ENCODE measurements at places on chromosomes 2 and 18. TPM values are rescaled to one million over a fixed set of nuclear protein-coding genes. Genes with fewer than 3 reads are reported as not detected.

The TFCP2L1 gene
- total RNA-seq = 0.30 TPM

The NGEF gene
- not detected for total RNA-seq

The IL36G gene
- total RNA-seq = not detected

The HES6 gene
- total RNA-seq = 1.9 TPM

DNA sequence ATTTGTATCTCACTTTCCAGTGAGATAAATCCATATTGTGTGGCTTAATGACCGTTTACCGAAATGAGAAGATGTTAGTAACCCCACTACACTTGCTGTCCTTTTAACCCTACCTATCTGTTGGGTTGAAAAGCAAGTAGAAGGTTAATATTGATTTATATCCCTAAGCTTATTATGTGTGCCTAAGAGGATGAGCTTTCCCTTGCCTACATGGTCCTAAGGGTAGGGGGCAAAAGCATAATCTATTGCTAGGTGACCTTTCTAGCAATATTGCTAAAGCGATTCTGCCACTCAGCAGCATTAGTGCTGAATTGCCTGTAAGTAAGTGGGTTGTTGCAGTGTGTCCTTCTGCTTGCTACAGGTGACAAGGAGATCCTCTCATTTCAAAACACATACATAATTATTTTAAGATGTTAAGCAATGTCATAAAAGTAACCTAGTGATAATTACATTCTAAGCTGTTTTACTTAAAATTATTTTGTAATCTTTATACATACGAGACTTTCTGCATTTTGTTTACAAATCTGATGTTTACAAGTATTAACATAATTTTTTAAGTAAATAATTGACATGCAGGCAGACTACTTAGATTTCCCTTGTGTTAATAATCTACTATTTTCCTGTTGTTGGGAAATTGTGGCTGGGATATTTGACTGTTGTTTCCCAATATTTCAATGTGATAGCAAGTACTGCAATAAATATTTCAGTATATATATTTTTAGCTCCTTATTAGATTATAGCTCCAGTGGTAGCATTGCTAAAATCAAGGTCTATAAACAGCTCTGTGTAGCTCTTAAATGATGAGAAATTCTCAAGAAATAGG lies 49.1 kb upstream of the CABYR start:
- H3K4me1 ChIP-seq = peaks cover 12% of the 10 kb centered on the region
- peaks cover 72% of the 10 kb centered on the region for H3K36me3 ChIP-seq
- H3K27me3 ChIP-seq = no peaks in the 10 kb centered on the region
- no peak for DNase-seq
- H3K27ac ChIP-seq = no peak overlapping the region

DNA sequence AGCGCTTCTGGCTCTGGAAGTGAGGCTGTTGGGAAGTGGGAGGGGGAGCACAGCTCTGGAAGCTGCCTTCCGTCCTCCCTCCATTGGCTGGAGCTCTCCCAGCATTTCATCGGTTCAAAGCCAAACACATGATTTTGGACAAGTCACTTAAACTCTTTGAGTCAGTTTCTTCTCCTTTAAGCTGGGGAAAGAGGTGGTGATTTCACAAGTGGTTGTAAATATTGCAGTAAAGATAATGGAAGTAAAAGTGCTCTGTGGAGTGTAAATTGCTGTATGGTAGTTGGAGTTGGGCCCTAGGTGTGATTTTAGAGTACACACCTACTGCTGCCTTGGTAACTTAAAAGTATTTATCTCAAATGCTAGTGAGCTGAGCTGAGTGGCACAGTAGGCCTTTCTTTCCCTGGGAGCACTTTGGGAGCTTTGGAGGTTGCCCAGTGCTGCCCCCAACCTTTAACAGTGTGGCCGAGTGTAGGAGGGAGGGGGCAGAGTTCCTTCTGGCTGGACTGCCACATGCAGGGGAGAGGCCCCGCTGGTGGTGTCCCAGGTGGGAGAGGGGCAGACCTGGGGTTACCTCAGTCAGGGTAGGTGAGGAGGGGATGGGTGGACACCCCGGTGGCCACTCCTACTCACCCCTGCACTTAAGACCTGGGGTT lies 54.7 kb downstream of the ASAP2 start:
- H3K36me3 ChIP-seq = no peaks in the 10 kb centered on the region
- H3K27me3 ChIP-seq = no peaks in the 10 kb centered on the region
- H3K4me3 ChIP-seq = no peak overlapping the region
- H3K4me1 ChIP-seq = no peaks in the 10 kb centered on the region
- H3K27ac ChIP-seq = no peak overlapping the region
- DNase-seq = no peak

GRCh38 chr2:196286821-196287220 lies 115.4 kb upstream of the STK17B start:
- DNase-seq = no peak
- peaks cover 18% of the 10 kb centered on the region for H3K4me1 ChIP-seq
- H3K27ac ChIP-seq = no peak overlapping the region
- H3K4me3 ChIP-seq = no peak overlapping the region
- H3K27me3 ChIP-seq = no peaks in the 10 kb centered on the region
- no peaks in the 10 kb centered on the region for H3K36me3 ChIP-seq

GRCh38 chr2:220469201-220469600 lies 841.8 kb downstream of the SLC4A3 start:
- no peaks in the 10 kb centered on the region for H3K36me3 ChIP-seq
- H3K27me3 ChIP-seq = no peaks in the 10 kb centered on the region
- H3K27ac ChIP-seq = no peak overlapping the region
- no peak overlapping the region for H3K4me3 ChIP-seq
- no peak for DNase-seq
- no peaks in the 10 kb centered on the region for H3K4me1 ChIP-seq

DNA sequence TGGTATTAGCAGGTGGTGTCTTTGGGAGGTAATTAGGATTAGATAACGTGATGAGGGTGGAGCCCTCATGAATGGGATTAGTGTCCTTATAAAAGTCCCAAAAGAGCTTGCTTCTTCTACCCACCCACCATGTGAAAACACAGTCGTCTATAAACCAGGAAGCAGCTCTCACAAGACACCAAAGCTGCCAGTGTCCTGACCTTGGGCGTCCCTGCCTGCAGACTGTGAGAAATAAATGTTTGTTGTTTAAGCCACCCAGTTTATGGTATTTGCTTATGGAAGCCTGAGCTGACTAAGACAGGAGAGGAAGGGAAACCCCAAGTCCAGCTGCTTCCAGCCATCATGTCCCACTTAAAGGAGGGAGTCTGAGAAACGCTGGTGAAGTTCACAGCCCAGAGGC lies 13.6 kb downstream of the ADI1 start:
- H3K27ac ChIP-seq = no peak overlapping the region
- no peak for DNase-seq
- no peaks in the 10 kb centered on the region for H3K4me1 ChIP-seq

- no peak overlapping the region for H3K4me3 ChIP-seq
- H3K36me3 ChIP-seq = no peaks in the 10 kb centered on the region
- no peak for DNase-seq
- no peaks in the 10 kb centered on the region for H3K4me1 ChIP-seq
Observed at GRCh38 chr2:105538840-105539239, 140.0 kb upstream of the FHL2 start.

DNA sequence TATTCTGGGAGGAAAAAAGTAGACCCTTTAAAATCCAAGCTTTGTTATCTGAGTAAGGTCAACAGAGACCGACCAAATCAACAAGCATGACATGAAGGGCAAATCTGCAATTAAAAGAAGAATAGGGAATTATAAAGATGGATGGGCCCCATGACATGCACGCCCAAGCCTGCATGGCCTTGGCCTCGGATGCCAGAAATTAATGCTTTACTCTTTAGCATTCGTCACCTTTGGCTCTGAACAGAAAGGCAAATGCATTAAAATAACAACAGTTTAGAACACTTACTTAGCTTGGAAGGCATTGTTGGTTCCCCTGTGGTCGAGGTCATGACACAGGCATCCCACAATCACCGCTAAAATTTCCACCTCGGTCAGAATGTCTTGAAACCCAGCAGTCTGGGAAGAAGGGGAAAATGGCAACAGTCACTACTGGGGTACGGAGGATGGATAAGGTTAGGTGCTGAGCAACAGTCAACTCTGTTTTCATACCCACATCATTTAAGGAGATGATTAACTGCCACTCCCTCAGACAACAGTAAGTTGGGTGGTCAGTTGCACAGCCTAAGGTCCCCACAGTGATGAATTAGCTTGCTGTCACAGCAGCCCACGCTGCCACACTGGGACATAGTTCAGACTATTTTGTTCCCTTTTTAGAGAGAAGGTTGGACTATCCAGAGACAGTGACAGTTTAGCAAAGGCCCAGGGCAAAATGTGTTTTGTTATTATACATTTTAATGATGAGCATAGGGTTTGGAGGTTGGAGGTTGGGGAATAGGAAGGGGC lies 319.1 kb downstream of the AGPS start:
- H3K27ac ChIP-seq = no peak overlapping the region
- no peaks in the 10 kb centered on the region for H3K36me3 ChIP-seq
- H3K27me3 ChIP-seq = peaks cover 2% of the 10 kb centered on the region
- no peak overlapping the region for H3K4me3 ChIP-seq
- H3K4me1 ChIP-seq = no peaks in the 10 kb centered on the region

GRCh38 chr18:9898792-9899549 lies 13.2 kb downstream of the TXNDC2 start:
- H3K36me3 ChIP-seq = no peaks in the 10 kb centered on the region
- no peak for DNase-seq
- no peak overlapping the region for H3K4me3 ChIP-seq
- no peak overlapping the region for H3K27ac ChIP-seq
- no peaks in the 10 kb centered on the region for H3K27me3 ChIP-seq

DNA sequence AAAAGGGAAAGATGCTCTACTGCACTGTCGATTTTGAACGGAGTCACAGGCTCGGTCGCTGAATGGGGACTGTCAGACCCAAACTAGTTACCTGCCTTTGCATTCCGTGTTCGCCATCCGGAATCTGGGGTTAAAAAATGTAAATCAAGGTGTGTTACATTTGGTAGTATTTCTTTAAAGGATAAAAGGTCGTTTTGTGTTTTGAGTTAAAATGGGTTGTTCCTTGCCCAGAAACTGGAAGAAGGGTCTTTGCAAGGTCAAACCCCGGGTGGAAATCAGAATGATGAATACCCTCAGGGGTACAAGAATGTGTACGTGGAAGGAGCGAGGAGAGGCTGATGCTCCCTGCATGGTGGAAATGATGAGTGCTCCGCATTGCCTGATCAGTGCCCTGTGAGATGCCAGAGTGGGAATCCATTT lies 1.0 kb downstream of the VSNL1 start:
- no peak for DNase-seq
- no peaks in the 10 kb centered on the region for H3K36me3 ChIP-seq
- no peaks in the 10 kb centered on the region for H3K4me1 ChIP-seq
- H3K4me3 ChIP-seq = no peak overlapping the region
- peaks cover 54% of the 10 kb centered on the region for H3K27me3 ChIP-seq
